Activated gamma-delta T cell treated with anti-CD3 and anti-CD28 coated beads, Interleukin-2, amount 50 U/mL, for 16 hours (primary cell): ENCODE measurements at places on chromosomes 5 and 9.

- no peak for DNase-seq
Measured at GRCh38 chr9:27124151-27124550, 15.1 kb downstream of the TEK start.

DNA sequence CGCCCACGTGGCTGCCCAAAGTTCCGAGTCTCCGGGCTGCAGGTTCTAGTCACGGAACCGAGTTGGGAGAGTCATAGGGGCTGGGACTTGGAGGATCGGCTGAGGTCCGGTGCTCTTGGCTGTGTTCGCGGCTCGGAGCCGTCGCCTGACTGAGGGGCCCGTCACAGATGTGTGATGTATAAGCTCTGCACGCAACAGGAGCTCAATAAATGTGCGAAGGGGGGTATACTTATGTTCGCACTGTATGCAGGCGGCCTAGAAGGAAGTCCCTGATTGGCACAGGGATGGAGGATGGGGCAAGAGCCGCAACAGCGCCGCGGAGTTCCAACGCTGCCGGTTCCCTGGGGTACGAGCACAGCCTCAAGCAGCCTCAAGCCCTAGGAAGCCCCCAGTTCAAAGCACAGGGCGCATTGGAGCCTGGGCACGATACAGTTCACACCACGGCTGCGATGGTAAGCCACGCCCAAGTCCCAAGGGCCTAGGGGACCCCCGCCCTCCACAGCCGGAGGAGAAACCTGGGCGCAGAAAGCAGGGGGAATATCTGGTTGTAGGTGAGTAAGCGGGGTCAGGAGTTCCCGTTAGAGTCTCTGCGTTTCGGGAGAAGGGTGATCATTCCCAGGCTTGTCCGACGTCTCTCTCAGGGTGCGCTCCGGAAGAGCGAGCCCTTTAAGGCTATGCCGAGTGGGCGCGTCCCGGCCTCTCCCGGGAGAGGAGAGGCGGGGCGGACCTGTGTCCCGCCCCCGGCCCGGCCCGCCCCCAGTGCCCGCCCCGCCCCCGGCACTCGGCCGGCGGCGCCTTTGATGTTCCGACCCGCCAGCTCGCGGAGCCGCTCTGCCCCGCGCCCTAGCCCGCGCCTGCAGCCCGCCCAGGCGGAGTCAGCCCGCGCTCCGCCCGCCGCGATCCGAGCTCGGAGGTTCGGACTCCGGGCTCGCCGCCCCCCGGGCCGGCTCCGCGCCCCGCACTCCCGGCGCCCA, at the start of gene TCF7:
Gene TCF7 (plus strand): TSS at position 780 of the 974 bp plus-strand sequence. CDS start 226 bp downstream, outside the sequence.
- DNase-seq = peak; percentile 65

DNA sequence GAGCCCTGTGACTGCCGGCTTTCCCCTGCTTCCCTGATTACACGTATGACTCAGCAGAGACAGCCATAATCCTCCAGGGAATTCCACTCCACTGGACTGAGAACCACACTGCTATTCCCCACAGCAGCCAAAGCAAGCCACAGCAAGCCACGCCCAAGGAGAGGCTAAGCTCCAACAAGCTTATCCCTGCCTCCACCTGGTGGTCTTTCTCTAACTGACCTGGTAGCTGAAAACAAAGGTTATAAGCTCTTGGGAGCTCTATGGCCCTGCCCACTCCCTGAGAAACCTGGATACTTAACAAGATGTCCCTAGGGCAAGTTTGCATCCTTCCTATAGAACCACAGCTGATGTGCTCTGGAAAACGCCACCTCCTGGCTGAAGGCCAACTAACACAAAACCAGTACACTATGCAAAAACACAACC, 613.7 kb upstream of the CDH18 start:
- DNase-seq = no peak

GRCh38 chr5:176776141-176776865, 34.1 kb upstream of the UNC5A start:
- DNase-seq = no peak

- no peak for DNase-seq
Measured at GRCh38 chr5:10509575-10509974, 54.3 kb upstream of the ANKRD33B start.

GRCh38 chr5:3222924-3223323, 372.7 kb upstream of the IRX1 start:
- DNase-seq = no peak

DNA sequence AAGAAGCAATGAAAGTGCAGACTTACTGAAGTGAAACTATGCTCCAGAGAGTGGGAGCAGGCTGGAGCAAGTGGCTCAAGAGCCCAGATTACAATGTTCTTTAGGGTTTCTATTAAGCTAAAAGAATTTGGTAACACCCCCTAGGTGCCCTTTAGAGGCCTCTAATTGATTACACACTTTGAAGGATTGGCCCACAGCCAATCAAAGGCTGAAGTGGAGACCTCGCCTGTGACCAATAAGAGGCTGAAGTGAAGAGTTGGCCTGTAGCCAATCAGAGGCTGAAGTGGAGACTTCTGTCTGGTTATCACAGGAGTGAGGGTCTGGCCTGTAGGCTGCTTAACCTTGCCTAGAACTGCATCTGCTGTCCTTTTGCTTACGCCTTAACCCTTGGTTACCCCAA, 46.7 kb upstream of the SPATA31C2 start:
- no peak for DNase-seq

DNA sequence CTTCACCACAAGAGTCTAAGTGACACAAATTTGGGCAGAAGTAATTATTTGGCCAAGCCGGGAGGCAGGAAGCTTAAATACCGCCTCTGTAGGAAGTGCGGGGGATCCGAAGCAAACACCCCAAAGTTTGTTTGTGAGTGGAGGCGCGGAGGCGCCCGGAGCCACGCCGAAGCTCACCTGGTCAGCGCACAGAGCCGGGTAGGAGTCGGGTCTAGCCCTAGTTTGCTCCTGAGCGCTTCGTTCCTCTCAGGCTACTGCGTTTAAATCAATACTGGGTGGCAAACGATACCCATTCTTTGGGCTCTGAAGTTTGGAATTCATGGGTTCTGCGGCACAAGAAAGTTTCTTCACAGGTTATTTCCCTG, 855 bp downstream of the MCC start:
- DNase-seq = no peak

DNA sequence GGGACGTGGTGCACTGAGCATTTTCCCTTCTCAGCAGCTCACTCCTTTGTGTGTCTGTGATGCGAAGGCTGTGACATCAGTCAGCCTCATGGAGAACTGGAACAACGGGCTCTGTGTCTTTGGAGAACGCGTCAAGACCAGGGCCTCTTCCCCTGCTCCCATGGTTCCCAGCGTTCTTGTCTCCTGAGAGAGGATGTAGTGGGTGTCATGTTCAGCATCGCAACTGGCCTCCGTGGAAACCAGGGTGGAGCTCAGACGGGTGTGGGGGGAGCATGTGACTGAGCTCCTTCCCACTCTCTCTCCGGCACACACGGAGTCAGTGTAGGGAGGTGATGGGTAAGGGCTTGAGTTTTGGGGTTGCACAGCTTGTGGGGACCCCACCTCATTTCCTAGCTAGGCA, 59.7 kb downstream of the TENT4A start:
- DNase-seq = no peak

- DNase-seq = no peak
Measured at GRCh38 chr5:172479034-172479783, 24.9 kb upstream of the SH3PXD2B start.

GRCh38 chr5:112574536-112574935, 155.5 kb upstream of the EPB41L4A start:
- no peak for DNase-seq

GRCh38 chr9:128143525-128144238, 5.6 kb upstream of the LCN2 start:
- DNase-seq = no peak

DNA sequence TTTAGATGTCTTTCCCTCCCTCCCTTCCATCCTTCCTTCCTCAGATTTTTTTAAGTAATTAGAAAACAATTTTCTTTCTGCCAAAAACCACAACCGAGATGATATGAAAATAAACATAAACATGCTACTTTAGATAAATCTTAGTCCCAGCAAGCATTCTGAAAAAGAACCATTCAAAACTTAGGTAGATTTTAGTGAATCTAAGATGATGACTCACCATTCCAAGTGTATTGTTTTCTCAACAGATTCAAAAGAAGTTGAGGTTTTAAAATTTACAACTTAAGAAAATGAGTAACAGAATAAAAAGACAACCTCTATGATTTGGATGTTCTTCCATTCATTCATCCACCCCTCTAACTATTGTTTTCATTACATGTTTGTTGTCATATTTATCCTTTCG, 465.1 kb downstream of the PDE4D start:
- DNase-seq = no peak

- DNase-seq = no peak
Measured at GRCh38 chr9:82295181-82295580, 306.6 kb downstream of the SPATA31D1 start.

GRCh38 chr5:10553476-10553875, 10.4 kb upstream of the ANKRD33B start:
- no peak for DNase-seq

DNA sequence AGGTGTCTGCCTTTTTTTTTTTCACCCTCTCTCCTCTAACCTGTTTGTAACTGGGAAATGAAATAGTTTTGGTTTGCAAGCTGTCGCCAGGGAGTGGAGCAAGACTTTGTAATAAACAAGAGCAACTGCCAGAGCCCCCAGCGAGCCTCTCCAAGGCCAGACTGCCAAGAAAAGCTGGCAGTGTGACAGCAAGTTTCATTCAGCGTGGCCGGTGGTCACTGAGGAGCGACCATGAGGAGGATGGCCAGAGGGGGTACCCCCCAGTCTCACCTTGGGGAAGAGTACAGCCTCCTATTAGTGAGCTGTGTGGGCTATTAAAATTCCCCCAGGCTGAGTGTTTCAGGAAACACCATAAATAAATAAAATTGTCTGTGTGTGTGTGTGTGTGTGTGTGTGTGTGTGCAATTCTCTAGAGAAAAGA, 49.9 kb downstream of the ZFAND5 start:
- no peak for DNase-seq

GRCh38 chr5:106858616-106859015, 812.1 kb downstream of the EFNA5 start:
- no peak for DNase-seq
